ENCODE measurements at places on chromosomes 5 and 9.

DNA sequence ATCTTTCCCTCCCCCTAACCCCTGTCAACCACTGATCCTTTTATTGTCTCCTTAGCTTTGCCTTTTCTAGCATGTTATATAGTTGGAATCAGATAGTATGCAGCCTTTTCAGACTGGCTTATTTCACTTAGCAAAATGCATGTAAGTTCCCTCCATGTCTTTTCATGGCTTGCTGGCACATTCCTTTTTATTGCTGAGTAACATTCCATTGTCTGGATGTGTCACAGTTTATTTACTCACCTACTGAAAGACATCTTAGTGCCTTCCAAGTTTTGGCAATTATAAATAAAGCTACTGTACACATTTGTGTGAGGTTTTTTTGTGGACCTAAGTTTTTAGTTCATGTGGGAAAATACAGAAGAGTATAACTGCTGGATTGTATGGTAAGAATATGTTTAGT, 230.1 kb downstream of the PBX3 start:
- no peak for DNase-seq

- no peak for DNase-seq
Observed at GRCh38 chr5:155089643-155090042, 76.1 kb downstream of the KIF4B start.

GRCh38 chr9:90906316-90907055, 104.9 kb downstream of the SYK start:
- DNase-seq, result no peak

- no peak for DNase-seq
Observed at GRCh38 chr5:142082182-142082781, 26.3 kb upstream of the NDFIP1 start.

GRCh38 chr5:55187370-55187769, 14.4 kb upstream of the CDC20B start:
- DNase-seq, result no peak
